ENCODE measurements at places on chromosomes 1 and 21.
A peak's percentile ranks its signal among the peaks of the same experiment; 100 is the strongest.

DNA sequence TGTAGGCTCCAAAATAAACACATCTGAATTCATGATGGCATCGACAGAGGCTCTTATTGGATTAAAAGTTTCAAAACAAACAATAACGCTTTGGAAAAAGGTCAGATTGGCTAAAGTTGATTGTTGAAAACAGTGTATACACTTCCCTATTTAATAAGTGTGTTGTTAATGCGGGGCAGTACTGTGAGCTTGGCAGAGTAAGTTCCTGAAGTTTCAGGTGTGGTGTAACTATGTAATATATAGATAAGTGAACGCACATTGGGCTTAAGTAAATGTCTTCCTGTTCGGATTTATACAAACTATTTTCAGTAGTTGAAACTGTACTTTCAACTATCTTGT lies 810 bp downstream of the ZBTB37 start:
- no peak for DNase-seq

DNA sequence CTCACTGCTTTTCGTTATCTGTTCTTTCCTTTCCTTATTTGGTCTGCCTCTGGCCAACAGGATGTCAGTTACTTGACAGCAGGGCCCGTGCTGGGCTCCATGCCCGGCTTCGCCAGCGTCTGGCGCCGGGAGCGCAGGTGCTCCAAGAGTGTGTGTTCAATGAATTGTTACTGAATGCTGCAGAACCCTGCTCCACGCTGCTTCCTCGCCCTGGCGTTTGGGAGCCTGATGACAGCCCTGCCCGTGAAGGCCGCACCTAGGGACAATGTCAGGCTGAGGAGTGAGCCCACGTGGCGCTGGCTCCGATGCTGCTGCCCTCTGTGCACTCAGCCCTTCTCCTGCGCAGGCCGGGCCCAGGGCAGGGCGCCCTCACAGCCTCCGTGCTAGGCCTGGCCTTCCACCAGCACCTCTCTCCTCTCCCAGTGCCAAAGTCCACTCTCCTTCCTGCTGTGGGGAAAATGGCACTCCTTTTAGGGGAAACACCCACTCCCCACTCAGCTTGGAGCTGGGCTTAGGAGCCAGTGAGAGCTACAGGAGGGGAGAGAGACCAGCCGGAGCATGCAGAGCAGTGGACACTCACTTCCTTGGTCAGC lies 51.4 kb downstream of the ACBD3 start:
- DNase-seq: no peak

- no peak for DNase-seq
Measured at GRCh38 chr1:42660907-42661500, 2.8 kb downstream of the PPIH start.

- DNase-seq: peak; percentile 72
Measured at GRCh38 chr1:156804572-156805243, 11.9 kb downstream of the SH2D2A start.

- no peak for DNase-seq
Measured at GRCh38 chr1:3331564-3331963, 122.9 kb upstream of the ARHGEF16 start.

- DNase-seq: no peak
Measured at GRCh38 chr1:244497805-244498204, 36.7 kb downstream of the CATSPERE start.

- no peak for DNase-seq
Measured at GRCh38 chr1:93459126-93459525, 11.2 kb downstream of the FNBP1L start.

DNA sequence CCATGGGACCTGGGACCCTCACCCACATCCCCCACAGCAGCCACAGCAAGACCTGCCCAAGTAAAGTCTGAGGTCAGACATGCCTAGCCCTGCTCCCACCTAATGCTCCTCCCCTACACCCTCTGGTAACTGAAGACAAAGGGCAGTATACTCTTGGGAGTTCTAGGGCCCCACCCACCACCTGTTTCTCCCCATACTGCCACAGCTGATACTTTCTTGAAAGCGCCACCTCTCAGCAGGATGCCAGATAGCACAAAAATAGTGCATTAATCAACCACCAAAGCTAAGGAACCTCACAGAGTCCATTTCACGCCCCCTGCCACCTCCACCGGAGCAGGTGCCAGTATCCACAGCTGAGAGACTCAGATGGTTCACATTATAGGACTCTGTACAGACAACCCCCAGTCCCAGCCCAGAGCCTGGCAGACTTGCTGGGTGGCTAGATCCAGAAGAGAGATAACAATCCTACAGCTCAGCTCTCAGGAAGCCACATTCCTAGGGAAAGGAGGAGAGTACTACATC lies 238.1 kb downstream of the LRRC40 start:
- no peak for DNase-seq

- DNase-seq: no peak
Measured at GRCh38 chr21:34227386-34227852, 136.4 kb upstream of the KCNE2 start.

GRCh38 chr1:46218443-46218842 lies 15.3 kb downstream of the LURAP1 start:
- DNase-seq: no peak

GRCh38 chr21:32364387-32364786 lies 28.4 kb downstream of the URB1 start:
- DNase-seq: no peak

DNA sequence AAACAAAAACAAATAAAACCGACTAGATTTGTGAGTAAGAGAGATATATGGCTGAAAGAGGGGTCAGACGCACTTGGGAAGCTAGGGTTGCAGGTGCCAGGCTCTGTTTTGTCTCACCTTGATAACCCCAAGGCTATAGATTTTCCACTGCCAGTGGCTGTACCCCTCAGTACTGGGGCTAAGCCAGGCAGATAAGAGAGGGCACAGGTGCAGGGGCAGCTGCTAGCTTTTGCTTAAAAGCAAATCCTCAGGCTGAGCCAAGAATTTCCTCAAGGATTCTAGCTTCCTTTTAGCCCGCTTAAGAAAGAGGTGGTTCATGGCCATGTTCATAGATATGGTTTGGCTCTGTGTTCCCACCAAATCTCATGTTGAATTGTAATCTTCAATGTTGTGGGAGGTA lies 57.9 kb downstream of the OVGP1 start:
- no peak for DNase-seq

GRCh38 chr1:118861216-118861615 lies 126.9 kb downstream of the TBX15 start:
- DNase-seq: no peak

- no peak for DNase-seq
Measured at GRCh38 chr1:221310180-221310579, 430.9 kb downstream of the HLX start.

DNA sequence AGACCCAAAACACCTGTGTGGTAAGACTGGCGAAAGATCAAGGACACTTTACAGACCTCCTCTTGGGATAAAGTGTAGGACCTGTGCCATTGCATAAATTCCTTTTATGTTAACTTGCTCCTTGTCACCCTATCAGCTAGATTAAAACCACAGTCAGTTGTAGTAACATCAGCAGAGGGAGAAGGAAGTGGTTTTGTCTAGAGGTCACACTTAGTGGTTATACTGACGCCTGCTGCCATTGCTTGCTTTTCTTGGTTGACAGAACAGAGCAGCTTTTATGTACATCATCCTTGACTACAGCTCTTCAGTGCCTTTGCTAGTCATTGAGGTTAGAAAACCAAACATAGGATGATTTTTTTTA lies 101.4 kb downstream of the PBX1 start:
- peak; percentile 71 for DNase-seq

GRCh38 chr1:9555942-9556341 lies 16.7 kb downstream of the SLC25A33 start:
- no peak for DNase-seq

- no peak for DNase-seq
Measured at GRCh38 chr1:3741566-3742438, 10.4 kb upstream of the CCDC27 start.

GRCh38 chr1:46133181-46133658 lies 791 bp upstream of the PIK3R3 start:
- DNase-seq: no peak
